ENCODE measurements at places on chromosomes 1 and 21.

GRCh38 chr21:25406887-25407579, 200.2 kb downstream of the MRPL39 start:
- DNase-seq: no peak

DNA sequence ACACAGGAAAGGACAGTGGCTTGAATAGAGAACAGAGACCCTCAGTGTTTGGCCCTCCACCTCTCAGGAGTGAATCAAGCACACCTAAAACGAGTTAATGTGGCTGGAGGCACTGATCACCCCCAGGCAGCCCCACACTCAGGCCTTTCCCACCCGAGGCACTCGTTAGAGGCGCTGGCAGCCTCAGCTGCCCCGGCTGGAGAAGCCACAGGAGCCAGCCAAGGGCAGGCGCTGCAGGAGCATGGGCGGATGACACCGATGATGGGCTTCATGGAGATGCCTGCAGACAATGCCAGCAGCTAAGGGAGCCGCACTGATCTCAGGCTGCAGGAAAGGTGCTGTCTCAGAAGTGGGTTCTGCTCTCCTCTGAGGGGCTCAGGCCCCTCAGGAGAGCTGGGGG, 24.1 kb upstream of the ABCG1 start:
- DNase-seq: no peak

DNA sequence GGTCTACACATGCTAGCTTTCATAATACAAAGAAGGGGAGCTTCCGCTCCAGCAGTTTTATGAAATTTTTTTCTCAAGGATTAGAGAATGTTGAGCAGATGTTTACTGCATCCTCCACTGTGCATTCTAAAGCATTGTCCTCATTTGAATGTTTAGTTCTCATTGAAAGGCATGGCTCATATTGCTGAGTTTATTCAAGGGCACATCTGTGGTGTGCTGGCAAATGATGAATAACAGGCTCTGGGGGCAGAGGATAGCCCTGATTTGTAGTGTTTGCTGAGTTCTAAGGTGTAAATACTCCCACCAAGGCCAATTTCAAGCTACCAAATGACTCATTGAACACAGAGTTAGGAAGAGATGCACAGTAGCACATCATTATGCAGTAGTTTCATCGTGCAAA, 303.2 kb upstream of the FAM78B start:
- DNase-seq: no peak

GRCh38 chr1:234716908-234717375, 107.0 kb upstream of the IRF2BP2 start:
- DNase-seq: no peak

GRCh38 chr1:169692756-169693460, 18.5 kb downstream of the SELL start:
- no peak for DNase-seq

- DNase-seq: no peak
These were observed 275.2 kb downstream of the COL11A1 start for GRCh38 chr1:102833151-102833550.

DNA sequence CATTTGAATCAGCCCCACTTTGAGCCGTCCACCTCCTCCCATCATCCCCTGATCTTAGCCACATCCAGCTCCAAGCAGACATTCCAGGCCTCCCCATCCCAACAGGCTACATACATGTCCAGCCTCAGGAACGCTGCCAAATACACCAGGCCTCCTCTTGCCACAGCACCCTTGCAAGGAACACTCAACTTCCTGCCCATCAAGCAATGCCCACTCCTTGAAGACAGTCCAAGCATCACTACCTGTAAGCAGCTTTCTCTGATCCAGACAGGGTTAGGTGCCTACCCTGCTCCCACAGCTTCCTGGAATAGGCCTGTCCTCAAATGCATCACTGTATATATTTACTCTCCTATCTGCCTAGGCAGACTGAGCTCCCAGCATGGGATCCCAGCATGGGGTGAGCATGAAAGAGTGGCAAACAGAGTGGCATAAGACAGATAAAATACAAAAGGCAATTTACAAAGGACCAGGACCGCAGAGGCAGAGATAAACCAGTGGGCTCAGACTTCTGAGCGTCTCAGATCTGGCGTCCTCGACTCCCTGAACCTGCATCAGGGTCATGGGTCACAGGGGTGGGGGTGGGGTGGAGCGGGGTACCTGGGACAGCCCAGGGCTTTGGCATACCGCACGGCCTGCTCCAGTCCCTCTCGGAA, 816 bp downstream of the HYI start:
- no peak for DNase-seq

- no peak for DNase-seq
These were observed 59.6 kb upstream of the DIP2A start for GRCh38 chr21:46399129-46399528.

GRCh38 chr1:31765516-31765915, 1.4 kb upstream of the ADGRB2 start:
- DNase-seq: no peak

DNA sequence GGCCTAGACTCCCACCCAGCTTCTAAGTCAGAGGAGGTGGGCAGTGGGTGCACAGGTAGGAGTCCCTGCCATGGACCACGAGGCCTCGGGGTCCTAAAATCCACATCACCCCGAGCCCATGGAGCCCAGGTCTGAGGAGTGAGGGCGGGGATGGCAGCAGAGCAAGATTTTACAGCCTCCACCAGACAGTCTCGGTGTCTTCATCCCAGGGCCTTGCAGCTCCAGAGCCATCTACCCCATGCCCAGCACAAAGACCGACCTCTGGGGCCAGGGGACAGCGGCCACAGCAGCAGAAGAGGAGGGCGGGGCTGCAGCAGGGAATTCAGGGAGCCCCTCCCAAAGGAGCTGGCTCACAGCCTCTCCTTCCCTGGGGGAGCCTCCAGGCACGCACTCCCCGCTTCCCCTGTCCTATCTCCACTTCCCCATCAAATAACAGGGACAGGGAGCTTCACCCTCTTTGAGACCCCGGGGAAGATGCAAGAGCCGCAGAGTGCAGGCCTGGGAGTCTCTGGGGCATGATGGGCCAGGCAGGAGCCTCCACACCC, 14.6 kb downstream of the CHD5 start:
- no peak for DNase-seq

GRCh38 chr1:145740269-145740668, 21.0 kb downstream of the CD160 start:
- no peak for DNase-seq

DNA sequence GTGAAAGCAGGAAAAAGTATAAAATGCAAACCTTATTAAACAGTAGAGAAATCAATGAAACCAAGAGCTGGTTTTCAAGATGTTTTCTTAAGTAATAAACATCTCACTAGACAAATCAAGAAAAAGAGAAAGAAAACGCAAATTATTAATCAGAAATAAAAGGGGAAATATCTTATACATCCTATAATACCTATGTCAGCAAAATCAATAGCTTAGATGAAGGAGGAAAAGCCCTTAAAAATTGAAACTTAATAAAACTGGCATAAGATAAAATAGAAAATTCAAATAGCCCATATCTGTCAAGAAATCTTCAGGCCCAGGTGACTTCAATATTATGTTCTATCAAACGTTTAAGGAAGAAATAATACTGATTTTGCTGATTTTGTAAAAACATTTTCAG, 59.1 kb downstream of the RGS4 start:
- no peak for DNase-seq

GRCh38 chr1:232891656-232892317, 58.6 kb upstream of the NTPCR start:
- DNase-seq: no peak

GRCh38 chr1:3506041-3506440, 51.6 kb downstream of the ARHGEF16 start:
- DNase-seq: no peak

- DNase-seq: no peak
These were observed 61.2 kb downstream of the WDR64 start for GRCh38 chr1:241713316-241713715.

All from activated CD4-positive, alpha-beta T cell treated with anti-CD3 and anti-CD28 coated beads, Interleukin-2, amount 50 U/mL, for 4 hours (primary cell).